ENCODE measurements at places on chromosomes 7 and 10.

- DNase-seq: no peak
Measured at GRCh38 chr7:96143495-96144259, 178.2 kb downstream of the SLC25A13 start.

- DNase-seq: no peak
Measured at GRCh38 chr7:114919587-114919986, 2.3 kb upstream of the MDFIC start.

DNA sequence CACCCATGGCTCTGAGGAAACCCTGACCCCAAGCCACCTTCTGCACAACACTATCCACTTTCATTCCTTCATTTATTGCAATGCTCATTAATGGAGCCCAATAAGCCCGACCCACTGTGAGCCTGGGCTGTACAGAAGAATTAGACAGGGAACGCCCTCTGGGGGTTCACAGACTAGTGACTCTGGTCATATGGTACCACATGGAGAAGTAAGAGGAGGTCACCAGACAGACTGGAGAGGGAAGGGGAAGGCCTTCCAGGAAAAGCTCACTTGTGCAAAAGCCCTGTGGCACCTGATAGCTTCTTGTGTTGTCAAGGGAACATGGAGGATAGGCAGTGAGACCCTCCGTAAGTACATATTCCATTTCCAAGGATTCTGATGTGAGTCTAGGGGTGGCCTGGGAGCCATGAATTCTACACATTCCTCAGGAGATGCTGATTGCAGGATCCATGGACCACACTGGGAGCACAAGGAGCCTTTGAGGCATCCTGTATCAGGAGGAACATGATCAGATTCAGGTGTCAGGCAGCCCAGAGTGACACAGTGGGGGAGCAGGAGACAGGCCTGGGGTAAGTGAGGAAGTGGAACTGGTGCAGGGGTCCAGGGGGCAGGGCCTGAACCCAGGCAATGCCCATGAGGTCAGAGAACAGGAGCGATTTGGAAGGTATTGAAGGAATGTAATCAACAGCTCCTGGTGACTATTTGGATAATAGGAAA, 19.9 kb downstream of the TMEM72 start:
- no peak for DNase-seq

DNA sequence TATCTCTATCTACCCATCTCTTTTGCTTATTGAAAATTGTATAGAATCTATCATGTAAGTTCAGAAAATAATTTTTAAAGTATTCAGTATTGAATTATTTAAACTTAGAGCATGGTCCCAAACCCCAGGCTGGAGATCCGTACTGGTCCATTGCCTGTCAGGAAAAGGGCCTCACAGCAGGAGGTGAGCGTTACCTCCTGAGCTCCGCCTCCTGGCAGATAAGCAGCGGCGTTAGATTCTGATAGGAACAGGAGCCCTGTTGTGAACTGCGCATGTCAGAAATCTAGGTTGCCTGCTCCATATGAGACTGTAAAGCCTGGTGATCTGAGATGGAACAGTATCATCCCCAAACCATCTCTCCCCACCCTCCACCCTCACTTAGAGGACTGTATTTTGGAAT, 266.0 kb upstream of the CNTNAP2 start:
- DNase-seq: no peak

Data from OCI-LY7 (cell line).